ENCODE measurements at places on chromosomes 4 and X.

DNA sequence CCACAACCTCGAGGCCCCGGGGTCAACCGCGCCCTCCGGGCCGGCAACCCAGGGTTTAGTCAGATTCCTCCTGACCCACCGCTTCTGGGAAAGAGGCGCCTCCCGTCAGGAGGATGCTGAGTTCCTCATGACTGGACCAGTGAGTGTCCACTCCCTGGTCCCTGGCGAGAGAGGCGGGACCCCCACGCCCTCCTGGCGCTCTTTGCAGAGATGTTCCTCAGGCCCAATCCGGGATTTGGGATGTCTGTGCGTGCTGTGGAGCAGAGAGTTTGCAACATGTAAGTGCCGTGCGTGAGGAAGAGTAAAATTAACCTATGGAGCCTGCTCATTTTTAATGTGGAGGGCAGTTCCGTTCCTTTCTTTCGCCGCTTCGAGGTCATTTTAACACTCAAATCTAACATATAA lies 824 bp upstream of the UGDH start:
- peaks cover 9% of the 10 kb centered on the region for H3K36me3 ChIP-seq
- DNase-seq: no peak
- H3K27ac ChIP-seq: peak overlapping the region; percentile 96
- H3K27me3 ChIP-seq: no peaks in the 10 kb centered on the region
- peak overlapping the region; percentile 91 for H3K4me3 ChIP-seq

GRCh38 chrX:81120258-81120935 lies 81.3 kb downstream of the HMGN5 start:
- H3K36me3 ChIP-seq: no peaks in the 10 kb centered on the region
- H3K4me1 ChIP-seq: no peaks in the 10 kb centered on the region
- H3K4me3 ChIP-seq: no peak overlapping the region
- no peak for DNase-seq
- peaks cover 3% of the 10 kb centered on the region for H3K27me3 ChIP-seq

DNA sequence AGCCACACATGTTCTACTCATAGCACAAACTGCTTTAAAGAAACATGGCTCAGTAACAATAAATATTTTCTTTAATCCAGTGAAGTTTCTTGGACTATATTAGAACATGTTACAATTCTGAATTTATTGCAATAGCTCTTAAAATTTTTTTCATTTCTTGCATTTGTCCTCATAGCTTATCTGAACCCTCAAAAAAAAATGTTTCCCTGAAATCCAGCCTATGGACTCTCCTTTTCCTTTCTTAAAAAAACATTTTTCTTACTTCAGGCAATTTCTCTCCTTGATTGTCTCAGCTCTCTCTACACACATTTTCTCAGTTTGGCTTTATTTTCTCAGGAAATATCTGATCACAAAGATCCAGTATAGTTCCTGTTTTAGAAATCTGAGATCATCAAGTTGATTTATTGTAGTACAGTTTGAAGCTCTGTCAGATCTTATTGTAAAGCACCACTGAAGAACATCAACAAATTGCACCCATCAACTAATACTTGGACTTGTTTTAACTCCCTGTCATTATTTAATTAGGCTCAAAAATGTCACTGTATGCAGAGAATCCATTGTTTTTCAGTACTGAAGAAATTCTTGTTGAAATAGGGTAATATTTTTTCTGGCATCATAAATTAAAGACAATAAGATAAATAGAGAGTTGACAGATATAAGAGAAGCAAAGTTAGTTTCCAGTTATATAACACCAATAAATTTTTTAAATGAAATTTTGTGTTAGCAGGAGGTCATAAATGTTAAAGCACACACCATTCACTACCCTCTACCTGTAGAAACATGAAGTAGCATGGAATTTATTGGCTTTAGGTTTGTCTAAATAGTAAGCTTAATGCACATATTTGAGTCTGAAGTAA lies 317.7 kb downstream of the ARHGAP24 start:
- no peaks in the 10 kb centered on the region for H3K36me3 ChIP-seq
- no peak overlapping the region for H3K4me3 ChIP-seq
- H3K4me1 ChIP-seq: no peaks in the 10 kb centered on the region
- no peaks in the 10 kb centered on the region for H3K27me3 ChIP-seq

- no peak for DNase-seq
- H3K36me3 ChIP-seq: no peaks in the 10 kb centered on the region
- no peak overlapping the region for H3K27ac ChIP-seq
- H3K4me1 ChIP-seq: no peaks in the 10 kb centered on the region
- H3K4me3 ChIP-seq: no peak overlapping the region
Measured at GRCh38 chrX:136210806-136211205, 40.4 kb downstream of the MAP7D3 start.

GRCh38 chr4:158356301-158356700 lies 146.0 kb downstream of the TMEM144 start:
- no peaks in the 10 kb centered on the region for H3K27me3 ChIP-seq
- H3K4me3 ChIP-seq: no peak overlapping the region
- H3K27ac ChIP-seq: no peak overlapping the region
- no peak for DNase-seq
- no peaks in the 10 kb centered on the region for H3K4me1 ChIP-seq

DNA sequence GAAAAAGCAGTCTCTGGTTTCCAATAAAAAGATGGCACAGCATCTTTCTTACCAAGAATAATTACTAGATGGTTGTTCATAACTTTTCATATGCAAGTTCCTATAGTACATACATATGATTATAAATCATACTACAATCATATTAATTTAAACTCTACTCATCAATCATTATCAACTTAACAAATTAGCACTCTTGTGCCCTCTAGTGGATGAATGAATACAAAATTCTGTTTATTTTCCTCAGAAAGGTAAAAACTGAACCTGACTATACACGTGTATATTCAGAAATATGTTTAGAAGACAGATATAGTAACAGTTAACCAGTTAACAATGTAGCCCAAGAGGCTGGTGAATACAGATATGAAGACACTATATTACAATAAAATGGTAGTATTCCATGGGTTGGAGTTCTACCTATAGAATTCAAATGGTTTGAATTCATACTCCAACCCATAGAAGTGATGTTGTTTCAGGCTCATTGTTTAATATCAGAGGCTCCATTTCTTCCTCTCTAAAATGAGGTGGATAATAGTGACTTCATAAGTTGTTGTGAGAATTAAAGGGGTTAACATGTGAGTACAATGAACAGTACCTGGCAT lies 100.0 kb downstream of the ADAMTS3 start:
- no peaks in the 10 kb centered on the region for H3K4me1 ChIP-seq
- no peak overlapping the region for H3K27ac ChIP-seq
- no peak overlapping the region for H3K4me3 ChIP-seq
